ENCODE measurements at places on chromosomes 12 and 14.

GRCh38 chr14:38964630-38965029 lies 138.4 kb downstream of the SEC23A start:
- no peak for DNase-seq

- DNase-seq, result no peak
Observed at GRCh38 chr12:92438641-92439419, 264.0 kb upstream of the PLEKHG7 start.

GRCh38 chr14:89215114-89215513 lies 201.9 kb downstream of the FOXN3 start:
- DNase-seq, result no peak

- DNase-seq, result no peak
Observed at GRCh38 chr14:100774164-100774537, 47.5 kb downstream of the DLK1 start.

DNA sequence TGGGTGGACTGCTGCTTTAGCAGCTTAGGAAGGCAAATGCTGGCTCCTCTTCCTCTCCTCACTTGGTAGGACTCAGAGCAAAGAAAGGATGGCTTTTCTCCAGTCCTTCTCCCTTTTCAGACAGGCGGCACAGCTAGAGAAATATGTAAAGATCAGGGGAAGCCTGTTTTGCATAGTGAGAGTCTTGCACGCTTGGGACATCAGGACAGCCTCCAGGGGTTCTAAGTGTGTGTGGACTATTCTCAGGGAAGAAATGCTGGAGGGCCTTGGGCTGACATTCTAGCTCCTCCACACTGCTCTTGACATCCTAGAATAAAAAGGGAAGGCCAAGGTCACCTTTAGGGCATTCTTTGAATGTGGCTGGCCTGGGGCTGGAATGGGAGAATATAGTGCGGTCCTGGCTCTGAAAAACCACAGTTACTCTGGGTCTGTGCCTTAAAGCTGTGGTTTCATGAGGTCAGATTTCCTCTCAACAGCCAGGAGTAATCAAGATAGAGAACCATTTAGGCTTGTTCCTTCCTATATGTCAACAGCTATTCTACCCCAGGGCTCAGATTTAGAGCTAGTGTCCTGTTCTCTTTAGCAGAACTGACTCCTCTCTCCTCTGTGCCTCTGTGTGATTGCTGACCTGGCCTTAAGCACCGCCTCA lies 24.3 kb downstream of the CMA1 start:
- no peak for DNase-seq

DNA sequence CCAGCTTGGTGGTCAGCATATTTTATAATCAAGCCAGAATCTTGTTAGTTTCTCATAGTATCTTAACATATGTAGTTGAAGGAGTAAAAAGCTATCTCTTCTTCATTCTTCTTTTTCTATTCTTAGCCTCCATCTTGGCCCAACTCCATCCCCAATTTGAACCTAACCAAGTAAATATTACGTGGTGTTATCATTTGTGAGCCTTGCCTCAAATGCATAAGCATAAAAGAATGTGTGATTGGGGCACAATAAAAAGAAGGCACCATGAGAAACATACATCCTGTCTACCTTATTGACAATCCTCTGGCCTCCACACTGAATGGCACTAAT lies 181.4 kb upstream of the BMP4 start:
- no peak for DNase-seq

GRCh38 chr12:2533036-2533435 lies 261.7 kb upstream of the FKBP4 start:
- no peak for DNase-seq

DNA sequence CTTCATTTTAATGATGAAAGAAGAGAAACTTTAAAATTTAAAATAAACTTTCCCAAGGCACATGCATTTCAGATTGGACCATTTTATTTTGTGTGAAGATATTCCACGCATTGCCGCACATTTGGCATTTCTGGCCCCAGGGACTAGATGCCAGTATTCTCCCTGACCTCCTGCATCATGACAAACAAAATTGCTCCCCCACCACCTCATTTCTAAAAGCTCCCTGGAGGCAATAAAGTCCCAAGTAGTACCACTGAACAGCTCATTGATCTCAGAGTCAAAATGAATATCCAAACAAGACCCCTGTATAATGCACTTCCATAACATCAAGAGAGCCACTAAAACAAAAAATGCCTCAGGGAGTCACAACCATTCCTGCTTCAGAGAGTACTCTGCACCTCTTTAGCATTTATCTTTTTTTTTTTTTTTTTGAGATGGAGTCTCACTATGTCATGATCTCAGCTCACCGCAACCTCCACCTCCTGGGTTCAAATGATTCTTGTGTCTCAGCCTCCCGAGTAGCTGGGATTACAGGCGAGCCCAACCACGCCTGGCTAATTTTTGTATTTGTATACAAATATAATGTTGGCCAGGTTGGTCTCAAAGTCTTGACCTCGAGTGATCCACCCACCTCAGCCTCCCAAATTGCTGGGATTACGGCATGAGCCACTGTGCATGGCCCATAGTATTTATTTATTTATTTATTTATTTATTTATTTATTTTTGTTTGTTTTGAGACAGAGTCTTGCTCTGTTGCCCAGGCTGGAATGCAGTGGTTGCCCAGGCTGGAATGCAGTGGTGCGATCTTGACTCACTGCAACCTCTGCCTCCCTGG lies 48.8 kb upstream of the RASSF3 start:
- no peak for DNase-seq

- no peak for DNase-seq
Observed at GRCh38 chr12:99611117-99611516, 36.4 kb upstream of the GARIN6 start.

- peak; percentile 57 for DNase-seq
Observed at GRCh38 chr14:74945261-74945851, 10.0 kb downstream of the PGF start.

All from inflammatory macrophage (primary cell).